ENCODE measurements at places on chromosomes 2 and 18.
A peak's percentile ranks its signal among the peaks of the same experiment; 100 is the strongest.

GRCh38 chr18:59063912-59064311 lies 75.8 kb upstream of the SEC11C start:
- no peak for DNase-seq

DNA sequence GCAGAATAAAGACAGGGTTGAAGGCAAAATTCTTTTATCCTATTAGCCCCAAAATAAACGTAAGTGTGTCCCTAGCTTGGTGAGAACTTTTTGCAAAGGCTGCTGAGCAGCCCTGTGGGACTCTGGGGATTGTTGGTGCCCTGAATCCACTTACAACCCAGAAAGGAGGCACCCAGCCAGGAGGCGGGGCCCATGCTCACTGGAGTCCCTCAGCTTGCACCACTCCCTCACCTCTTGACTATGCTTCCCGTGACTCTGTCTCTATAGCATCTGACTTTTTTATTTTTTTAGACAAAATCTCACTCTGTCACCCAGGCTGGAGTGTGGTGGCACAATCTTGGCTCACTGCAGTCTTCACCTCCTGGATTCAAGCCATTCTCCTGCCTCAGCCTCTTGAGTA lies 15.8 kb upstream of the COL6A3 start:
- DNase-seq: no peak

GRCh38 chr2:217610401-217610814 lies 392.4 kb downstream of the TNS1 start:
- peak; percentile 5 for DNase-seq

DNA sequence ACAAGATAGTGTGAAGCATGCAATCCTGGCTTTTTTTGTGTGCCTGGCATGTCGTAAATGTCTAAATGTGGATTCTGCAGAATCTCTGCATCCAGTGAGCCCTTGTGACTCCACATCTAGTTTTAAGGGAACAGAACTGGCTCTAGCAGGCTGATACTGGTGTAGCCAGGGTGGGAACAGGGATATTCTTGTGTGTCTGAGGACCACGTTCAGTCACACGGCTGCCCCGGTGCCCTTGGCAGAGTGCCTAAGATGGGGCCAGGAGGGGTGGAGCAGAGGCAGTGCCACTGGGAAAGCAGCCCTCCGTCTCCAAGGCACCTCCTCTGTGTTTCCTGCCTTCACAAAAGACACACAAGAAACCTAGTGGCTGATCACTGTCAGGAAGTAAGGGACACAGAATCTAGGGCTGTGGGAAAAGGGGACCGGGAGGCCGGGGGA lies 91.5 kb upstream of the PARD3B start:
- no peak for DNase-seq

GRCh38 chr2:49241991-49242390 lies 87.7 kb upstream of the FSHR start:
- no peak for DNase-seq

DNA sequence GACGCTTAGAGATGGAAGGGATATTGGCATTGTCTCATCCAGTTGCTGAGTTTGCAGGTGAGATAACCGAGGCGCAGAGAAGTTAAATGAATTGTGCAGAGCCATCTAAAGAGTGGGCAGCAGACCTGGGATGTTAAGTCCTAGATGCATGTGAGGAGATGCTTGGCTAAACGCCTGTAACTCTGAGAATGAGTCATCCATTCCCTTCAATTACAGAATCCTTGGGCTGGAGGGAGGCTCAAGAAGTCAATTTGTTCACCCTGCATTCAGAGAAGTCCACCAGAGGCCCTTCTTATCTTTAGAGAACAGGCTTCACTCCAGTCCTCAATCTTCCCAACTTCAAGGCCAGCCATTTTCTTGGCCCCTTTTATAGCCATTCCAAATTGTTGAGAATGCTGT lies 1.6 kb downstream of the EHD3 start:
- DNase-seq: no peak

GRCh38 chr2:157677941-157678340 lies 49.3 kb upstream of the ACVR1C start:
- DNase-seq: no peak

GRCh38 chr2:98898423-98898841 lies 37.6 kb downstream of the CRACDL start:
- no peak for DNase-seq

GRCh38 chr2:46984040-46984439 lies 68.4 kb upstream of the MCFD2 start:
- no peak for DNase-seq

DNA sequence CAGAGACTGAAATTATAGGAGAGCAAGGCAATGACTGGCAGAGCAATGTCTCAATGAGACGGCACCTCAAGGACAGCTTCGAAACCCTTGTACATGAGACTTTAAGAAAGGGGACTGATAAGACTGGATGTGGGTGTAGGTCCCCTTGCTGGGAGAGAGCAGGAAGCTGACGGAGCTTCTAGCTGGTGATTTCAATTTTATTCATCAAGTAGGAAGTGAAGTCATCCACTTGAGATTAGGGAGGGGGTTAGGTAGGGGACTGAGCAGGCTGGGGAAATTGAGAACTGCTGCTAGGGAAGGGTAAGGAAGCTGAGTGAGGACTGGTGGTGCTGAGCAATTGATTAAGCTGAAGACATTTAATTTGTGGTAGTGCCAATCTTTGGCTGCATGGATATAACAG lies 99.5 kb upstream of the ITGB6 start:
- no peak for DNase-seq

DNA sequence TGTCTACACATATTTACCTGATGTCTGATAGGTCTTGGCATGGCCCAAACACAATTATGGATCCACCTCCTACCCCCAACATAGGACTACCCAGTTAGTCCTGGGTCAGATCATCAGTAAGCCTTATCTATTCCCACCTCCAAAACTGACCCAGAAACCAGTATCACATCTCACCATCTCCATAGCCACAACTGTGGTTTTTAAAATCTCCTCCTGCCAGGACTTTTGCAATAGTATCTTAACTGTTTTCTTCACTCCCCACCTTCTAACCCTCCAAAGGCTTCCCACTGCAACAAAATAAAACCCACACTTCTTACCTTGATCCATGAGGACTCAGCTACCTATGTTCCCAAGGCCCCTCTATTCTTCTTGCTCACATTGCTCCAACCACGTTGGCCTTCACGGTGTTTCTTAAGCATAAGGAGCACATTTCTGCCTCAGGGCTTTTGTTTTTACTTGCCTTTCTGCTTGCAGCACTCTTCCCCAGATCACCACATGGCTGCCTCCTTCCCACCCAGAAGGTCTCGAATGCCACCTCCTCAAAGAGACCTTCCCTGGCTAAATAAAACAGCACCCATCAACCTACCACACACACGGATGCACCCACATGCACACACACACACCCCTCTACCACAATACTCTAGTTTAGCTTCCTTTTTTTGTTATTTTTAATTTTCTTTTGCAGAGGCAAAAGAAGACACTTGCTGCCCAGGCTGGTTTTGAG lies 125.9 kb upstream of the SLC1A4 start:
- no peak for DNase-seq

Measured in activated T-helper 9 cell treated with anti-CD3 and anti-CD28 coated beads, Interleukin-2, amount 50 U/mL, for 16 hours (primary cell).